ENCODE measurements at places on chromosomes 5 and 9.

DNA sequence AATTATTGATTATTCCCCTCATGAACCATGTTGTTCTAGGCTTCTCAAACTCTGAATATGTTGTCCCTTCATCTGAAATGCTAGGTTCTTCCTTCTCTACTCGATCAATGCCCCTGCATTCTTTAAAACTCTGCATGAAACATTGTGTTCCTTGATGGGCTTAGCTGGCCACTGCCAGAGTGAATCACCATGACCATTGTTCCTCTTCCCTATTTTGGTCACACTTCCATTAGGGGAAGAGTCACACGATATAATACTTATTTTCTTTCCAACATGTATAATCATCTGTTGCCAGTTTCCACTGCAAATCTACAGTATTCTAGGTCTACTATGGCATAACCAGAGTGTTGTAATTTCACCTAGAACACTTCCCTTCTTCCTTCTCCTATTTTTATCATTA, 247.9 kb downstream of the TRPM3 start:
- DNase-seq, result no peak

DNA sequence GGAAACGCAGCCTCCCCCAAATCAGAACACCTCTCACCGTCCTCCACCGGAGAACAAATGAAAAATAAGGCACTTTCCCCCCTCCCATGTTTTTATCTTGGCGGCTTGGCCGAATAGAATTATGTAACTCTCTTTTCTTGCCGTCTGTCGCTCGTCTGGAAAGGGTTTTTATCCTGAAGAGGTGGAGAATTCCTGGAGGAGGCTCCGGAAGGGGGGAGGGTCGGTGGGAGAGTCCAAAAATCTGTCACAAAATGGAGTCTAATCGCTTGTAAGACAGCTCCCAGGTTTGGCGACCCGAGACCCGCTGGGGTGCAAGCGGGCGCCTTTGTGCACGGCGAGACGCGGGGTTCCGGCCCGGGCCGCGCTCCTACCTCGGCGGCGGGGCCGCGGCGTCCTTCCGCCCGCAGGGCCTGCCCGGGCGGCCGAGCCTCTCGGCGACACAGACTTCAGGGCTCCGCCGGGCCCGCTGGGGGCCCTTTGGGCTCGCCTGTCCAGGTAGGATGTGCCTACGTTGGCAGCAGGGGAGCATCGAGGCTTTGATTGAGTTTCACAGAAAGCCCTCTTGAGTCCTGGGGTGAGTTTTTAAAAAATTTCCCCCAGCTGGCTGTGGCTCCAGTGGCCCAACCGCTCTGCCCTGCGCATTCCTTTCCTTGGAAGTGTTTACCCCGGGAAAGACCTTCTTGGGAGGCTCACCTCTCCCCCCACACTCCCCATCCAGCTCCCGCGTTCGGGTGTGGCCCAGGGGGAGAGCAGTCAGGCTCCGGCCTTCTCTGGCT, 5.0 kb downstream of the LMX1B start:
- DNase-seq, result no peak

- DNase-seq, result no peak
These were observed 22.9 kb downstream of the RGMB start for GRCh38 chr5:98796197-98796972.

- no peak for DNase-seq
These were observed 86.2 kb upstream of the FAM169A start for GRCh38 chr5:74952406-74952805.

DNA sequence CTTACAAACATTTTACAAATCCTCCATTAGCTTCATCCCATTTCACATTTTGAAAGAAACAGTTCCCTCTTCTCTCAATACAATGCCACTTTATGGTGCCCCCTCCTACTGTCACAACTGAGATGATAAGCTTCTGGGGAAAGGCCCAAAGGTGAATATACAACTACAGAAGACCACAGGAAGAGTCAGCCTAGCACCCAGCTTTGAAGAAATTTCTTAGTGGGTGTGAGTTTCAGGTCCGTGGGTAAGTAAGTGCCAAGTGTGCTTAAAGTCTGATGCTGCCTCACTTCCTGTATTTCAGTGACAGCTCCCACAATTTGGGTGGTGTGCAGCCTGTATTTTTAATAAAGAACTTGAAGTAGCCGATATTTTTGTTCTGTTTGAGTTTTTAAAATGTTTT, 68.1 kb downstream of the ARHGEF28 start:
- DNase-seq, result no peak

- DNase-seq, result no peak
These were observed 20.1 kb downstream of the SREK1 start for GRCh38 chr5:66164044-66164790.

DNA sequence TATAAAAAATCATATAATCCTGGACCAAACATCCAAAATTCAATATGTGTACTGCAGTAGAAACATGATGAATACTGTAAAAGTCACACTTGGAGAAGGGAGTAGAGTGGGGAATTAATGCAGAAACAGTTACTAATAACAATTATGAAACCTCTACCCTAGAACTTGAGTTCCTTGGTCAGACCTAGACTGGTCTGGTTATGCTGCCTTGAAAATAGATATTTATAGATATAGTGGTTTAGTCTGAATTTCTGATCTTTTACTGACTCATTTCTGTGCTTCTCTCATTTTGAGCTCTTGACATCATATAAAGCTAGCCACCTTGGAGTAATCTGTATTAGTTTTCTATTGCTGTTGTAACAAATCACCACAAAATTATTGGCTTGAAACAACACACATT, 808.7 kb upstream of the CDH10 start:
- DNase-seq, result no peak

DNA sequence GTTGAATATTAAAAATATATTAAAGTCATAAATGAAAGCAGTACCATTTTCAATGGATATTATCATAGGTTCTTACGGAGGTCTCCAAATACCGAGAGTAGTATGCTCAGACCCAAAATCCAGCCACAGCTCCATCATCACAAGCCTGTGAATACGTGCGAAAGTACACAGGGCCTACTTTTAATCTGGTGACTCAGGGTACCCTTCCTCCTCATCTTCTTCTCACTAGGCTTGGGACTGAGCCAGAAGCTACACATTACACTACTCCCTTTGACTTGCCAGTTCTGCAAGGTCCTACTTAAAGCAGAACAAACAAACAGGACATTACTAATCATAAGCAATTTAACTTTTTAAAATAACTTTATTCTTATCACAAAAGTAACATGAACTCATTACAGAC, 7.6 kb upstream of the RIC1 start:
- no peak for DNase-seq

DNA sequence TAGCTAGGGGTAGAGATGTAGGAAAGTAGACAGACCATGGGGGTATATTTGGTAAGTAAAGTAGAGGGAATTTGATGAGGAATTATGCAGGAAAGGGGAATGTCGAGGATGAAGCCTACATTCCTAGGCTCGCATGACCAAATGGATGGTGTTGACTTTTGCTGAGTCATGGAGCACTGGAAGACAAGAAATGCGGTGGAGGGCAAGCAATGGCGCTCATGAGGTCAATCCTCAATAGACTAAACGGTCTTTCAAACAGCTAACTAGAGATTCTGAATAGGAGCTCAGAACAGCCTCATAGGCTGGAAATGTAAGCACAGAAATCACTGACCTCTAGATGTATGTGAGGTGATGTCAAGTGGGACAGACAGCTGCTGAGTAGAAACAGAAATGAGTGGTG, 50.7 kb upstream of the FST start:
- no peak for DNase-seq

GRCh38 chr5:147175516-147176097, 59.2 kb upstream of the STK32A start:
- no peak for DNase-seq

- DNase-seq, result no peak
These were observed 20.0 kb upstream of the TEK start for GRCh38 chr9:27088981-27089380.

- no peak for DNase-seq
These were observed 3.7 kb downstream of the ECSCR start for GRCh38 chr5:139458580-139459407.

DNA sequence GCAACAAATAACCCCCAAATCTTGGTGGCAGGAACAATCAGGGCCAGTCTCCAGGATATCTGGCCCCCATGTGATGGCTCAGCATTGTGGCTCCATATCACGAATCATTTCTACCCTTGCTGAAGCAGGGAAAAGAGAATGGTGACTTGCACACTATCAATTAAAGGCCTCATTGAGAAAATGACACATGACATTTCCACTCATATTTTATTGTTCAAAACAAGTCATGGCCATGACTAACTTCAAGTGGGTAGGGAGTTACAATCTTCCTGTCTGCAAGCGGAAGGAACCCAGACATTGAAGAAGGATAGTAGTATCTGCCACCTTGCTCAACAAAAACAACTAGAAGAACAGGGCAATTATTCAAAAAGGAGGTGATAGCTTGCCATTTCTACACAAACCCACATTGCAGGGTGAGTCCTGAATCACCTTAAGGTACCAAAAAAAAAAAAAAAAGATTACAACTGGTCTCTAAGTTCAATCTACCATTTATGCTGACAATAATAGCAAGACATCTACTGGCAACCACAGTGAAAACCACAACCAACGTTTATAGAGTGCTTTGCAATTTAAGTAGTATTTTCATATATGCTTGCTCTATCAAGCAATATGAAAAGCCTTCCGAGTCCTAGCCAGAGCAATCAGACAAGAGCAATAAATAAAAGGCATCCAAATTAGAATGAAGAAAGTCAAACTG, 186.7 kb upstream of the DAPK1 start:
- DNase-seq, result no peak

DNA sequence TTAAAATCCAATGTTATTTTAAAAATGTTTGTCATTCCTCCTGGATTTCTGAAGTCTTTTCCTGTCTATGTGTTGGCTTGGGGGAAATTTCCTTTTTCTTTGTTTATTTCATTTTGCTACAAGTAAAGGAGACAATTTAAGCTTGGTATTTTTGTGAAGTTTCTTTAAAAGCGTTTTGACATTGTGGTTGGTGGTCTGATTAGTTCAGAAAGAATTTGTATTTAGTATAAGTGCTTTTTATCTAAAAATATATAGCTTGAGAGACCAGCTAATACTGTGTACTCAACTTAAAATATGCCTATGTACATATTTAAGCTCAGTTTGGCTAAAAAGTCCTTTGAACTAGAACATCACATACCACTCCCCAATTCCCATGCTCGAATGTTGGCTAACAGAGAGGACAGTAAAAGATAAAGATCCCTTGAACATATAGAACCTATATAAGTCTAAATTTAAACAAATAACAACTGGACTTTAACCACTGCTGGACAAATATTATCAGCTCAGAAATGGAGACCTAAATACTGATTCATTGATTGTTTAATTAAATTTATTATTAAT, 237.6 kb downstream of the TLE4 start:
- DNase-seq, result no peak

DNA sequence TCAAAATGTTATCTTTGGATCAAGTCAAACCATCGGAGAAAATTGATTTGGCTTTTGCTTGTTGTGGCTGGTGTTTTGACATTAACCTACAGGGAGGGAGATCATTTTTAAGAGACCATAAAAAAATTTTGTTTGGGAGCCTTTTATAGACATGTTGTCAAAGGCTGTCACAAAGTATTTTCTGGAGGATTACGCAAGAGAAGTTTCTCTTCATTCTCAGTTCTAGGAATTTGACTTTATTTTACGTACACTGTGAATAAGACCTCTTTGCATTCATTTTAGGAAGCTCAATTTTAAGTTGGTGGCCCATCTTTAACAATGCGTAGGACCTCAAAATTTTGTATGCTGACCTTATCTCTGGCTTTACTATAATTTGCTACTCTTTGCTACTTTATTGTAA, 50.2 kb upstream of the SLC44A1 start:
- no peak for DNase-seq

DNA sequence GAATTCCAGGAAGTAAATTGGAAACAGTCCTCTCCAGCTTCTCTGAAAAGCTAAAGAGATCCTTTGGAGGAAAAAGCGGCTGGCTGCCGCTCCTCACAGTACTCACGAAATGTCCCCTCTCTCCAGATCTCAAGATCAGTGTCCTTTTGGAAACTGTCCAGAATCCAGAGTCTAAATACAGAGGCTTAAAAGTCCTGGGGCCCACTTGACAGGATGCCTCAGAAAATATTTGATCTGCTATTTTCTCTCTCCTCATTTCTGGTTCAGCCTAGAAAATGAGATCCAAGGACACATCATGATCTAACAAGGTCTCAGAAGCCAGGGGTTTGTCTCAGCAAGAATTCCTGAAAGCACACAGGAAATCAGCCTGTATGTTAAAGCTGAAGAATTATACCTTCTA, 7.2 kb downstream of the C1QTNF2 start:
- DNase-seq, result no peak

GRCh38 chr9:127858041-127858512, 3.6 kb upstream of the ENG start:
- DNase-seq, result no peak

DNA sequence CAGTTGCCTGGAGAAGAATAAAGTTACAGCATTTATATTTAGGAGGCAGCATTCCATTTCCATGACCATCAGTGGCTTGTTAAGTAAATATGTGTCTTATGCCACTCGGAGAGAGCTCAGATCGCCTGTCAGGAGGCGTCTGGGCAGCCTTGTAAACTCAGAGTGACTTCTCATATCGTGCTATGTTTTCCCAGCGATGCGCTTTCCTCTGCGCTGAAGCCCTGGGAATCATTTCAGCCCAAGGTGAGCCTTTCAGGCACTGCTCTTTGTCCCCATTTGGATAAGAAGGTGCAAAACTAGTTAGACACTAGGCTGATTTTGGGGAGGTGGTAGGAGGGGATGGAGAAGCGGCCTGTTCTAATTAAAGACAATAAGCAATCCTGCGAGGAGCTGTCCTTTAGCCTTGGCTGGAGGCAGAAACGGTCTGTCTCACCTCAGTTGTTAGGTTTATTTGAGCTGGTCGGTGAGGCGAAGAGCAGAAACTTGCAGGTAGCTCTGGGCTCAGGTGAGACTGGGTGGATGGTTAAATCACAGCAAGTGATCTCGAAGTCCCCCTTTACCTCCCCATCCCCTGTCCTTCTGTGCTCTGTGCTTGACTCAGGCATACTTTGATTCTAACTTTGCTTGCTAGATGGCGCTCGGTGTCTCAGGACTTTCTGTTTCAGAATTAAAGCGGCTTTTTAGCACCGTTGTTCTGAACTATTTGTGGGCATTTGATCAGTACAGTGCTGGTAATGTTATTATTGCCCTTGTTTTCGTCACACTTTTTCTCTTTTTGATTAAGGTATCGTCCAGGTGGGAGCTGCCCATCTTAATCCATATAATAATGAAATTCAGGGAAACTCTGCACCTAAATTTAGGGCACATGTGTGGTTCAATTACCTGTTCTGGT, 24.6 kb downstream of the NR2F1 start:
- DNase-seq, result no peak

GRCh38 chr9:75019022-75019421, 9.1 kb downstream of the CARNMT1 start:
- DNase-seq, result no peak

GRCh38 chr9:74865177-74865576, 22.5 kb downstream of the TRPM6 start:
- DNase-seq, result no peak

GRCh38 chr9:136725612-136726011, 13.2 kb downstream of the DIPK1B start:
- DNase-seq, result no peak

- DNase-seq, result no peak
These were observed 70.4 kb downstream of the MVB12B start for GRCh38 chr9:126397056-126397455.

Data from upper lobe of right lung (tissue), 1 donor.